Astrocyte (in vitro differentiated cells and primary cell): ENCODE measurements at places on chromosomes 7 and 10.

DNA sequence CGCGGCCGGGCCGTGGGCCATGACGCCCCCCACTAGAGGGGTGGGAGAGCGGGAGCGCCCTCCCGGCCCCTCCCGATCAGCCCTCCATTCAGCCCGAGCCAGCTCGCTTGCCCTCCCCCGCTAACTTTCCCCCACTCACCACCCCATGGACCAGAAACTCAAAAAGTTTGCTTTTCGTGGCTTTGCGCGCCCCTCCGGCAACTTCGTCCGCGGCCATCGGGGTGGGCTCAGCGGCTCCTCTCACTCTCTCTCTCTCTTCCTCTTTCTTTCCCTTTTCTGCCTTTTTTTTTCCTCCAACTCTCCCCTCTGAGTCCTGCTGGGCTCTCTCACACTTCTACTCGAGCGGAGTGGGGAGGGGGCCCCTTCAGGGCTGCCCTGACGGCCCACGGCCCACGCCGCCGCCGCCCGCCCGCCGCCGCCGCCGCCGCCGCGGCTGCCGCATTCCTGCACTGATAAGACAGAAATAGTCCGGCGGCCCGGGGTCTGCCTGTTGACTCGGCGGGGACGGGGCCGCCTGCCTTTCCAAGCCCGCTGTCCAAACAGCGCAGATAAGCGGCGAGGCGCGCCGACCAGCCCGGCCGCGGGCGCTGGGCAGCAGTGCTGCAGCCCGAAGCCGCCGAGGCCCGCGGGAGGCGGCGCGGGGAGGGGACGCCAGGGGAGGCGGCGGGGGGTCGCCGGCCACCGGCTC lies at the start of gene SMARCD3:
Gene SMARCD3 (minus strand): TSS at position 349 of the 688 bp plus-strand sequence. CDS start 132 bp downstream, at position 217.
- peak; percentile 59 for DNase-seq

- no peak for DNase-seq
Observed at GRCh38 chr10:132865851-132866600, 76.3 kb downstream of the CFAP46 start.

DNA sequence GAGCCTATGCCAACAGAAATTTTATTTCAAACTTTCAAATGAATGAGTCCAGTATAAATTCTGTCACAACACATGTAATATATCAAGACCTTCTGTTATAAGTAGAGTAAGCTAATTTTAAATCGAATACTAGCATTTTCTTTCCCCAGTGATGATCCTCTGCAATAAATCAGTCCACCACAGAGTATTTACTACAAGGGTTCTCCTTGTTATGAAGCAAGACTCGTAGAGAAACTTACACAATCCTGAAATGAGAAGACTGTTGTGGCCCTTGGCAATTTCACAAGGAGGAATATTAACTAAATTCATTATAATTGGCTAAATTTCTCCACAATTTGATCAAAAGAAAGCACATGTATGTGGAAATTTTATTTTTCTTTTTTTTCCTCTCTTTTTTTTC lies 312.4 kb upstream of the DGKB start:
- DNase-seq, result no peak

DNA sequence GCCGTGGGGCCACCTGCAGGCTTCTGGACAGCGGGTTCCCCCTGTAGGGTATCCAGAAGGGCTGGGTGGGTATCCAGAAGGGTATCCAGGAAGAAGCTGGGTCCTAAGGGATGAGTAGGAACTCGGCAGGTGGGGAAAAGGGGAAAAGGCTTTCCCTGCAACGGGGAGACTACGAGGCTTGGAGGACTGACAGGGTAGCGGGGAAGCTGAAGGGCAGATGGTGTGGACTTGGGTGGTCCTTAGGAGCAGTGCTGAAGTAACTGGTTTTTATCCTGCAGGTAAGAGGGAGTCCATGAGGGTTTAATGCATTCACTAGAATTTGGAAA lies 525 bp downstream of the UBE2D4 start:
- DNase-seq, result no peak

DNA sequence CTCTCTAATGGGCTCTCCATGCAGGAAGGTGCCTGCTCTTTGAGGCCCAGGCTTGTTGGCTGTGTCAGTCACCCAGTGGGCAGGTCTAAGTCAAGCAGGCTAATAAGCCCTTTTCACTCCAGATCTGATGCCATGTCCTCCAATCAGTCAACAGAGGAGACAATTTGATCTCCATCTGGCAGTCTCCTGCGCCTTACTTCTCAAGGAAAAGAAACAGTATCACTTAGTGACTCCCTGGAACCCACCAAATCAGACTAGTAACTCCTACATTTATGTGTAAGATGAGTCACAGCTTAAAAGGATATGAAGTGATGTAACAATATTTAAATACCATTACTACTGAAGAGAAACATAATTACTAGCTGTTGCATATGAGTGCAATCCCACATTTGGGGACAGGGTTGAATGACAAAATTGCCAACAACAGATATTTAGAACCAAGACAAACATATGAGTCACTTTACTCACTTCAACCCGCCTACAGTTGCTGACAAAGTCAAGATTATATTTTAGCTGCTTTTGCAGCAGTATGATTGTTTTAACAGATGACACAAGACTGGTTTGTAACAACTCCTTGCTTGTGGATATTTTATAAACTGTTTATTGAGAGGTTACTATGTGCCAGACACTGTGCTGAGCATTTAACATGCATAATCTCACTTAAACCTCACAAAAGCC lies 72.1 kb downstream of the USP6NL start:
- DNase-seq, result peak; percentile 64

DNA sequence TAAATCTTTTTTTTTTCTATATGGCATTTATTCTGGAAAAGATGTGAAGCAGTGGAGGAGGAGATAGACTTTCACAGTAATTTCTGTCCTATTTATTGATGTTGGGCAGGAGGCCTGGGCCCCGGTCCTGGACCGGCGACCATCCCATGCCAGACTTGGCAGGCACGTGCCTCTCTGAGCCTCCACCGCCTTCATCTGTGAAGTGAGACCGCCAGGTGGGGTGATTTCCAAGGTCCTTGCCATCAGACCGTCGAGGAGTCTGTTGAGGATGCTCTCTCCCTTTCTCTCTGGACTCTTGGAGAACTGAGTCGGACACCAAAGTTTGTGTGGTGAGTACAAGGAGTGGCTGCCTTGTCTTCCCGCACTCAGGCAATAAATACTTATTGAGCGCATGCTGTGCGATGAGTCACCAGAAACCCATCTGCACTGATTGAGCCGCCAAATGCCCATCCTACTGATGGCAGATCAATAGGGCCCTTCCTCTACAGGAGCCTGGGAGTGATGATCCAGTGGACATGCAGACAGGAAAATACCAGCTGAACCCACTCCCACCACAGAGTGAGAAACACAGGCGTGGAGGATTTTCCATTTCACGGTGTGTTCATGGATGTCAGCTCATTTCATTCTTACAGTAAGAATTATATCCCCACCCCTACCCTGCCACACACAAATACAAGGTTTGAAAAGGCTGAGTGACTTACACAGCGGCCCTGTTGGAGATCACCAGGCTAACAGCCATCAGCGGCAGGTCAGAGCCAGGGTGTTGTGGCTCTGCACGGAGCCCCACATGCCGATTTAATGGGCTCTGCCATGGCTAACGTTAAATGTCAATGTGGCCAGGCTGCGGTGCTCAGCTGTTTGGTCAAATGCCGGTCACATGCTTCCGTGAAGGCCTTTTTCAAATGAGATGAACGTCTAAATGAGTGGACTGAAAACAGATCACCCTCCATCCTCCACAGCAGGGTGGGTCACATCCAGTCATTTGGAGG lies 11.5 kb upstream of the PRKAG2 start:
- DNase-seq, result no peak

GRCh38 chr7:27198871-27199801 lies 755 bp downstream of the HOXA13 start:
- DNase-seq, result no peak

- no peak for DNase-seq
Observed at GRCh38 chr10:20085115-20085514, 268.9 kb downstream of the PLXDC2 start.

DNA sequence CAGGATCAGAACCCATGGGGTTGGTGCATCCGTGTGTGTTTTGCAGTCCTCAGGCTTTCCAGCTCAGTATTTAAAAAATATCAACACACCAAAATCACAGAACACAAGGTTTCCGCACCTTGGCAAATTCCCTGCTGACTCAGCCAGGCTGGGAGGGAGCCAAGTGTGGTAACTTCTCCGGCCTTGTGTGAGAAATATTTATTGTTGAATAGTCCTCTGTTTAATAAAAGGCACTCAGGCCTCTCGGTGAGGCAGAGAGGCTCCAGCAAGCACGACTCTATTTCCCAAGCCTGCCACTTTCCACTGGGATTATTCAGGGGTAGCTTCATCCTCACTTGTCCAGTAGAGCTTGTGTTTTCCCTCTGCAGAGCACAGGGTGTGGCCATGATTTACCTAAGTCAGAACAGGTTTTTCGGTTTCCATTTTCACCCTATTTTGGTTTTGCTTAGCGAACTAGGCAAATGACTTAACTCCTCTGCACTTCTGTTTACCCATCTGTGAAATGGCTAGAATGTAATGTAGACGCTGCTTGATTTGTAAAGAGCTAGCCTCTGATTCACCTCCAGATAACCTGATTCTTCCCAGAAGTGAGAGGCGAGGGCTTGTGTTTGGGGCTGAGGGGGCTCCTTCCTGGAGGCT lies 13.0 kb upstream of the CHST15 start:
- peak; percentile 83 for DNase-seq

DNA sequence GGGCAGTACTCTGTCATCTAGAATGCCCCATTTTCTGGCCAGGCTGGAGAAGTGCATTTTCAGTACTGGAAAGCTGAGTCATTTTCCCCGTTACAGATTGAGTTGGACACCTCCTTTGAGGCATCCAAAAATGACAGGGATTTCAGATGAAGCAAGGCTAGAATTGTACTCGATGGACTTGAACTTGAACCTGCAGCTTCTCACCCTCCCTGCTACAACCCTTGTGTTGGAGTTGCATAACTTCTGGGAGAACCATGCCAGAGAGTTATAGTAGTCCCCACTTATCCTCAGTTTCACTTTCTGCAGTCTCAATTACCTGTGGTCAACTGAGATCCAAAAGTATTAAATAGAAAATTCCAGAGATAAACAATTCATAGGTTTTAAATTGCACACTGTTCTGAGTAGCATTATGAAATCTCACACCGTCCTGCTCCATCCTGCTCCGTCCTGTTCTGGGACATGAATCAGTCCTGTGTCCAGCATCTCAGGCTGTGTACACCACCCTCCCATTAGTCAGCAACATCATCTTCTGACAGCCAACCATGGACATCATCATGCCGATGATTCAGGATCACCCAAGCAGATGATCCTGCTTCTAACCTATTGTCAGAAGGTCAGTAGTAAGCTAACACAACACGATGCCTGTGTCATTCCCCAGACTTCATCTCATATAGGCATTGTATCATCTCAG lies 363.7 kb downstream of the DPP6 start:
- no peak for DNase-seq

DNA sequence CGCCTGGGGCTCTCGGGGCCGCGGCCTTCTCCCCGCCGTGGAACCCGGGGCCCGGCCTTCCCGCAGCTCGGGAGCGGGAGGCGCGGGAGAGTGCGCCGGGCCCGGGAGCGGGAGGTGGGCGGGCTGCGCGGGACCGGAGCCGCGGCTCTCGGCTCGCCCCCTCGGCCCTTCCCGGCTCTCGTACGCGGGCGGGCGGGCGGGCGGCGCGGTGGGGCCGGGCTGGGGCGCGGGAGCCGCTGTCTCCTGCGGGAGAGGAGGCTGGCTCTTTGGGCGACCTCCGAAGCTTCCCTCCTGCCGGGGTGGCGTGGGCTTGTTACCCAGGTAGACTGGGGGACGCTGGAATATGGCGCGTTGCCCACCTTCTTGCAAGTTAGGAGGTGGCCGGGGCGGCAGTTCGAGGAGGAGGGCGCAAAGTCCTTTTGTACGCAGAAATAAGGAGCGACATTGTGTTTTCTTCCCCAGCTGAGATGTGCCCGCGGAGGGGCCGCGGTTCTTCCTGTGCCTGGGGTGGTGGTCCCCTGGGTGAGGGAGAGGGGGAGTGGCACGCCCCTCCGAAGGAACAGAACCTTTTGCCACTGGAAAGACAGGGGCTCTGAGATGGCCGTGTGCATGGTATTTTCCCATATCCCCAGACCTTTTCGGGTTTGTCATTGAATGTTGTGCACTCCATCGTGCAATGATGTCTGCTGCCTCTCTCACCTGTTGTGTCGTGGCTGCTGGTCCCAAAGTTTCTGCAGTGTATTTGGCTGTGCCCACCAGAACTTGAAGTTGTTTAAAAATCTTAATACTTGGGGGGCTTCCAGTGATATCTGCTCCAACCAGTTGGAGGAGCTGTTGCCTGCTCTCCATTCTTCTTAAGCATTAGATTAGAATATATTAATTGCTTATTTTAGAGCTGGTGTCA lies 844 bp downstream of the NRF1 start:
- DNase-seq, result no peak

DNA sequence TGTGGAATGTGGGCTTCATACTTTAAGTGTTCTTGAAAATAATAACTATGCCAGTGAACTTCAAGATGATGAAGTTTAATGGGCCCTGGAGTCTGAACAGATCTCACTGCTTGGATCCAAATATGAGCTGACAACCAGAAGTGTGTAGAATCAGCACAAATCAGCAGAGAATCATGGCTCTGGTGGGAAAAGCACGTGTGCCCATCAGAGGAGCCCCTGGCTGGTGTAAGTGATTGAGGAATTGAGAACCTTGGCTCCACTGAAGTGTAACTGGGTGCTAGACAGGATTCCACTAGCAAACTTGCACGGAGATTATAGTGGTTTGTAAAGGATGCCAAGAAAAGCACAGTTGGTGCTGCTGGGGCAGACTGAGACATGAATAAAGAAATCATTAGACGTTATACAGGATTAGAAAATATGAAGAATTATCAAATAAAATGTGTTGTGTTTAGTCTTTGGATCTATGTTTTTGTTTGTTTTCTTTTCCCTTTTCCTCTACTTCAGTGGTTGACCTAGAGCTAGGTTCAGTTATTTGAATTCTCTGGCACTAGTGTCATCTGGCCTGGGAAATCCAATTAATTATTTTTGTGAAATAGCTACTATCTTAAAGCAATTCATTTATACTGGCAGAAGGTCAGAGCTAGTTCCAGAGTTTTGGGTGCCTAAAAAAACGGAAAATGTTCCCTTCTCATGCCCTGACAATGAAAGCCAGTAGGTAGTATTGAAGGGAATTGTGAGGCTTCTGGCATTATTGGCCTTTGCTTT lies 175.7 kb upstream of the MEOX2 start:
- peak; percentile 20 for DNase-seq

GRCh38 chr7:31067491-31067890 lies 15.4 kb downstream of the ADCYAP1R1 start:
- no peak for DNase-seq

DNA sequence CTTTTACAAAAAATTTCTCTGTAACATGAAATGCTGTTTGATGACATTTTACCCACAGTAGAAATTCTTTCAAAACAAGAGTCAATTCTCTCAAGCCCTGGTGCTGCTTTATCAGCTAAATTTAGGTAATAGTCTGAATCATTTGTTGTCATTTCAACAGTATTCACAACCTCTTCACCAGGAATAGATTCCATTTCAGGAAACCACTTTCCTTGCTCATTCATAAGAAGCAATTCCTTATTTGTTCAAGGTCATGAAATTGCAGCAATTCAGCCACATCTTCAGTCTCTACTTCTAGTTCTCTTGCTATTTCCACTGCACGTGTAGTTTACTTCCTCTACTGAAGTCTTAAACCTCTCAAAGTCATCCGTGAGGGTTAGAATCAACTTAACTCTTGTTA lies 14.1 kb downstream of the STAG3 start:
- peak; percentile 65 for DNase-seq
